Central memory CD4-positive, alpha-beta T cell (primary cell): ENCODE measurements at places on chromosomes 5 and 9.

GRCh38 chr5:127652952-127653611 lies 4.2 kb downstream of the CTXN3 start:
- no peak for DNase-seq

GRCh38 chr9:110047955-110048402 lies 160.0 kb downstream of the C9orf152 start:
- DNase-seq, result no peak

DNA sequence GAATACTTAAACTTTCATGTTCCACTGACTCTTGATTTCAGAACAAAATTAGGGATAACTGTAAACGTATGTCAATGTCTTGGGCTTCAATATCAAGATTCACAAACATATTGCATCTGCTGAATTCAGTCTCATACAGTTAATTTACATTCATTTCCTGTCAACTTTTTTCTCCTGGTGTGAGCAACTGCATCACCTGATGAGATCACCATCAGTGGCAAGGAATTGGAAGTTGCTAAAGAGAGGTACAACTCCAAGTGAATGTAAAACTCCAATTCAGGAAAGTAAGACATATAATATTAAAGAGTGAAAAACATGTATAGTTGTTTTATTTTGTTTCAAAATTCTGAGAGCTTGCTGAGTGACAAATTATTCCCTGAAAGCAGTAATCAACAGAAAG lies 1336.2 kb upstream of the C9orf72 start:
- no peak for DNase-seq

DNA sequence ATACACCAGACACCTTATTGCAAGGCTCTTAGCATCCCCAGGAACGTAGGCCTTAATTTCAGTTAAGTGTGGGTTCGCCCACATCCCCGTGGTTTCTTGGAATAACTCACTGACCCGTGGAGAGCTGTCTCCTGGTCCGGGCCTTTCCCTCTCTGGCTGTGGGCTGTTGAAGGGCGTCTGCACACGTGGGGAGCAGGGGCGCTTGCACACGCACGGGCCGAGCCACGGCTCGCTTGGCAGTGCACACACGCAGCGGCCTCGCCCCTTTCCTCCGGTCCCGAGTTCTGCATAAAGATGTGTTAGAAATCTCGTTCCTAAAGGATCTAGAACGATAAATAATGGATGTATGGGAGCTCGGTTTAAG lies 141.9 kb downstream of the PBX3 start:
- no peak for DNase-seq

DNA sequence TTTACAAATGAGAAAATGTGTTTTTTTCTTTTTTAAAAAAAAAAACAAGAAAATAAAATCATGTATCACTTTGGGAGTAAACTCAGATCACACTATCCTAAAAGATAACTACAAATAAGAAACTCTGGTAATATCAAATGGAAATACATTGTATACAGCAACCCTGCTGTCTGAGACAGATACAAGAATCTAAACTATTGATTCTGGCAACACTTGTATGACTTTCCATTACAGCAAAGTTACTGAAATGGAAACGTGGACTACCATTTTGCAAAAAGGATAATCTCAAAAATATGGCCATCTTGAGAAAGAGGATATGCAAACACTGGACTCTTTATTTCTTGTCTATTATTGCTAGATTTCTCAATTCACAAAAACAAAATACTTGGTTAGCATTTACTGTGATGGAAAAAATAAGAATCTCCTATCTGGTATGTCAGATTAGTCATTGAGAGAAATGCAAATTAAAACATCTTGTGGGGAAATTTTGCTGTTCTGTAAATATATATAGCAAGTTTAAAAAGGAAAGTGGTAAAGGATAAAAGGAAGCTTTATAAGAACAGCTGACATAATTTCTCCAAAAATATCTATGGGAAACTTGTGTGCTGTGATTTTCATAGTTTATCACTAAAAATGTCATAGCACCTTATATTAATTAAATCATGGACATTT lies 112.9 kb upstream of the FER start:
- no peak for DNase-seq

GRCh38 chr5:143506836-143507552 lies 103.5 kb upstream of the NR3C1 start:
- DNase-seq, result no peak

GRCh38 chr5:164326219-164326618 lies 820.8 kb downstream of the MAT2B start:
- no peak for DNase-seq

DNA sequence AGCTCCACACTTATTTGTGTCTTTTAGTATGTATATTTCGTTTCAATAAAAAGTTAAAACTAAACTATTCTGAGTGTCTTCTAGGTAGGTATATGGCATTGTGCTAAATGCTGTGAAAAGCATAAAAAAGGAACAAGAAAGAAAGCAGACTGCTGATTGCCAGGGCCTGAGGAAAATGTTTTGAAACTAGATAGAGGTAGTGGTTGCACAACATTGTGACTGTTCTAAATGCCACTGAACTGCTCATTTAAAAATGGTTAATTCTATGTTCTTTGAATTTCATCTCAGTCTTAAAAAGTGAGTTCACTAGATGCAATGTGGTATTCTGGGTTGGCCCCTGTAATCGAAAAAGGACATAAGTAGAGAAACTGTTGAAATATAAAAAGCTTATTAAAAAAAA lies 2.6 kb upstream of the ALAD start:
- DNase-seq, result no peak

DNA sequence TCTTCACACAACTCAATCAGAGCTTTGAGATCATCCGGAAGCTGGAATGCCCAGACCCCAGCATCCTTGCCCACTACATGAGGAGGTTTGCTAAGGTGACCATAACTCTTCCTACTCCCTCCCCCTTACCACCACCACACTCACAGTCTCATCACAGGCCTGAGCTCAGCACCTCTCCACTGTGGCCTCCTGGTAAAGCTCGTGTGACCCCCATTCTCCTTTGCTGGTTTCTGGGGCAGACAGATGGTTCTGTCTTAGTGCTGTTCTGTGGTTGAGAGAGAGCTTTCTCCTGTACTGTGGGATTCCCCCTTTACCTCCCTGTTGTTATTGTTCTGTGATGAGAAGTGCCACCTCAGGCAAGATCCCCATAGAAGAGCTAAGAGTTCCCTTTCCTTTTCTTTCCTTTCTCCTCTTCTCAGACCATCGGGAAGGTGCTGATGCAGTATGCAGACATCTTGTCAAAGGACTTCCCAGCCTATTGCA lies 92.7 kb upstream of the RUSC2 start:
- no peak for DNase-seq

- peak; percentile 31 for DNase-seq
Observed at GRCh38 chr5:81838307-81838906, 87.5 kb upstream of the SSBP2 start.

DNA sequence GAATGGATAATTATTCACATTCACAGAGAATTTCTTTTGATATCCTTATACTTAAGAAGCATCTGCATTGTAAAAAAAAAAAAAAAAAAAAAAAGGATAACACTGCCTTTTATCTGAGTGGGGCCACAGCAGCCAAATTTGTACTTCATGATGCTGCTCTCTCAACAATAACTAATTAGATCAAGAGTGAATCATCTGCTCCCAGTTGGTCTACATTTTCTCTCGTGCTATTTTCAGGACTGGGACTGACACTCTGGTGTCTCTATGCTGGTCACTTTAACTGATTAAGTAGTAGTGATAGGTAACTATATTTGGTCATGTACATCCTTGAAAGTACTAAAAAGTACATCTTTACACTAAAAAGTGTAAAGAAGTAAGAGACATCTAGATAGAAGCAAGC lies 90.1 kb downstream of the RFX3 start:
- DNase-seq, result no peak

GRCh38 chr9:123922911-123923310 lies 7.0 kb downstream of the DENND1A start:
- no peak for DNase-seq

GRCh38 chr5:15646371-15646770 lies 146.4 kb downstream of the FBXL7 start:
- no peak for DNase-seq

DNA sequence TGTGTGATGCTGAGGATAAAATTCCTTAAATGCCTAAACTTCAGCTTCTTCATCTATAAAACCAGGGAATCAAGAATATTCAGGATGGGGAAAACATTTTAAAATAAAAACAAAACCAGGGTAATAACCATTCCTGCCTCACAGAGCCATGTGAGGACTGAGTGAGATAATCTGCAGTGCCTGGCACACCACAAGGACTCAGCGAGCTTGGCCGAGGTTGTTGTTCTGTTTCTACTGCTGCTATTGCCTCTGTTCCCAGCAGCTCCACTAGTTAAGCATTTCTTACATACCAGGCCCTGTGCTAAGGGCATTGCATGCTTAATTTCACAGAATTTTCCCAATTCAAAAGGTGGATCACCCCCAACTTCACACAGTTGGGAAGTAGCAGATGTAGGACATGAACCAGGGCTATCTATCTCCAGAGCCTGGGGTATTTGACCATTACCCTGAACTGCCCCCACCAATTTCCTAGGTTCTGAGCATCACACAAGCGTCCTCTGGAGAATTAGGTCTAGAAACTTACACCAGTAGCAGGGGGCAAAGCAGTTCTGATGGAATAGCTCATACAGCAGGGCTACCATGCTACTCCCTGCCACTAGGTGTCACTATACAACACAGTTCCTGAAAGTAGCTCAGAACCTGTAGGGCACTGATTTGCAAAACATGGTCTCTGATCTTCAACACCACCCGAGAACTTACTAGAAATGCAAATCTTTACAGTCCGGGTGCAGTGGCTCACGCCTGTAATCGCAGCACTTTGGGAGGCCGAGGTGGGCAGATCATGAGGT lies 74.3 kb downstream of the LRSAM1 start:
- peak; percentile 20 for DNase-seq

DNA sequence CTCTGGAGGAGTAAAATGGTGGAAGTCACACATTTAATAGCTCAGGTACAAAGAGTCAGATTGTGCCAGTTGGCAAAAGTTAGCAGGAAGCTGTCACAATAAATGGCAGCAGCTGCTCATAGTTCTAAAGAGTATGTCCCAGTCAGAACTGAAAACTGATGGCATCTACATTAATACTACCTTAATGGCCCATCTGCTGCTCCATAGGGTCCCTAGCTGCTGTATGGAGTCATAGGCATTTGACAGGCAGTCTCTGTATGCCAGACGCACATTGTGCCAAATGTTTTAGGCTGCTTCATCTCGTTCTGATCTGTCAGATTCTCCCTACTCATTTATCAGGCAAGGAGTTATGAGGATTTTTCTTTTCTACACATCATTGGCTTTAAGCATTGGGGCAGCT lies 515.8 kb upstream of the ARRDC3 start:
- DNase-seq, result no peak

DNA sequence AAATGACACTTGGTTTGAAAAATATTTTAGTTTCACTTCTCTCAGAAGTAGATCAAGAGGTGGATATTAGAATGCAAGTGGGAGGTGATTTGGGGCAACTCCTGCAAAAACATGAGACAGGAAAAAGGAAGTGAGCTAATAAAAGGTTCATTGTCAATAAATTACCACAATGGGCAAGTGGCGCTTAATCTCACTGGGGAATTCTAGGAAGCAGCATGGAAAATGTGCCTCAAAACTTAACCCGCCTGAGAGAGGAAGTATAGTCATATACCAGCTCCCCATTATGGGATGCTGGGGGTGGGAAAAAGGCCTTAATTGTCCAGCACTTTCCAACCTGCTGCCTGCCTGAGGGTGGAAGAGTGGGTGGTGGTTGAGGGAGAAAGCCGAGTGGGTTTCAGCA lies 204.1 kb downstream of the ELAVL2 start:
- DNase-seq, result no peak

GRCh38 chr5:89120719-89121118 lies 237.7 kb upstream of the MEF2C start:
- no peak for DNase-seq

- DNase-seq, result no peak
Observed at GRCh38 chr9:136624184-136624951, 38.3 kb upstream of the EGFL7 start.

GRCh38 chr9:27125030-27125429 lies 16.0 kb downstream of the TEK start:
- no peak for DNase-seq

DNA sequence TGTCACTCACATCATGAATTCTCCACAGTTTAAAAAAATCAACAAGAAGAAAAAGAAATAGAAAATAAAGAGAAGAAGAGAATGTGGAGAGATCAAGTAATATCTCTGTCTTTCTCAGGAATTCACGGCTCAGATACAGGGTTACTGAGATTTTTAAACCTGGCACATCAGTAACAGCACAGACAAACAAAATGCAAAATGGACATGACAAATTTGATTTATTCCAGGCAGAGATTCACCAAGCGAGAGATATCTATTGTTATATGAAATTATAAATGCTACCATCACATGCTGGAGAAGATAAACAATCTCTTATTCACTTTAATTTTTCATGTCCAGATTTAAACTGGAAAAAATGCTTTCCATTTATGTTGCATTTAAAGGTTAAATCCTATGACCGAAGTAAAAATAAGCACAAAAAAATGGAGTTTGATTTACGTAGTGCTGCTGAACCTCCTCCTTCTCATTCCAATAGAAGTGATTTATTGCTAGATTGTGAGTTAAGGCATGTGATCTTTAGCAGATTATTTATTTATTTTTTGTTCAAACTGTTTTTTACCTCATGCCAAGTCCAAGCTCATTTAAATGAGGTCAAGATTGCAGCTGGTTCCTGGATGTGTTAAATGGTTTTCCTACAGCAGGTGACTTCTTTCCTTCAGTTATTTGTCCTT lies 926.4 kb downstream of the MAT2B start:
- no peak for DNase-seq

DNA sequence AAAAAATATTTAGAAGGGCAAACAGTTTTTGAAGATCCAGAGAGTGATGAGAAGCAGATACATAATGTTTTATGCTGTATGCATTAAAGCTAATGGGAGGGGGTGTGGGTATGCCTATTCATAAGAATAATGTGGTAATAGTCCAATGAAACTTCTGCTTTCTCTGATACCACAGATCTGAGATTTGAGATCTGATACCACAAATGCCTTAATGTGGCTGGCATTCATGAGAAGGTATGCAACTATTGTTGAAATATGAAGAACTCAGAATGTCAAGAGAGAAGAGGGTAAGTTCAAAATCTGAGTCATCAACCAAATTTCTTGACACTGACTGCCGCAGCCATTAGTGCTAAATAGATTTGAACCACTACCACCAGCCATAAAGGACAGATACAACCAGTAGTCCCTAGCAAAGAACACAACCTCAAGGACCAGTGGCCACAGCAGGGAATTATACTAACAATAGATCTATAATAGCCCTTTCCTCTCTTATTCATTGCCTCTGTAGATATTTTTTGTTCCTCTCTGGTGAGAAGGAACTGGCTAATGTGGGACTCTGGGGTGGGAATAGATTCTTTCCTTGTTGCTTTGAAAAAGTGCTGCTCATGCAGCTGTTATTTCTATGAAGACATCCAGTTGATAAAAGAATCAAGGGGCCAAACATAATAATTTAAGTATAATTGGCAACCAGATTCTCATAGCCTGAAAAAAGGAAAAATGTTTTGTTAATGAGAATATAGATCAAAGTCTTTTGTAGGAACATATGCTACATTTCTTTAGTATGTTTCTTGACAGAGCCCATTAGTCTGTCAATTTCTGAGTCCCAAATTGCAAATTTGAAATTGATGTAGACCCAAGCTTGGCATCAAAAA lies 256.5 kb upstream of the ZNF608 start:
- no peak for DNase-seq

- no peak for DNase-seq
Observed at GRCh38 chr5:146340260-146341081, 1.8 kb downstream of the POU4F3 start.

GRCh38 chr9:111662576-111663300 lies 1.3 kb downstream of the GNG10 start:
- peak; percentile 4 for DNase-seq

GRCh38 chr5:53642061-53642460 lies 81.6 kb downstream of the NDUFS4 start:
- no peak for DNase-seq

GRCh38 chr5:158701406-158702177 lies 398.1 kb downstream of the EBF1 start:
- DNase-seq, result no peak
